CD8-positive, alpha-beta memory T cell (primary cell): ENCODE measurements at places on chromosomes 5 and 9. TPM values are rescaled to one million over a fixed set of nuclear protein-coding genes. Genes with fewer than 3 reads are reported as not detected.

DNA sequence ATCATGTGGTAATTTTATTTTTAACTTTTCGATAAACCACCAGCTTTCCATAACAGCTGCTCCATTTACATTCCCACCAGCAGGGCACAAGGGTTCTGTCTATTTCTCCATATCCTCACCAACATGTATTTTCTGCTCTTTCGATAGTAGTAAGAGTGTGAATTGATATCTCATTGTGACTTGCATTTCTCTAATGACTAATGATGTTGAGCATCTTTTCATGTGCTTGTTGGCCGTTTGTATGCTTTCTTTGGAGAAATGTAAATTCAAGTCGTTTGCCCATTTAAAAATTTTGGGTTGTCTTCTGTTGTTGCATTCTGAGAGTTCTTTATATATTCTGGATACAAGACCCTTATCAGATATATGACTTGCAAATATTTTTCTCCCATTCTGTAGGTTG, 45.9 kb downstream of the PSD2 start:
- DNase-seq, result no peak
- H3K4me1 ChIP-seq, result no peaks in the 10 kb centered on the region
- no peak overlapping the region for H3K27ac ChIP-seq
- no peaks in the 10 kb centered on the region for H3K36me3 ChIP-seq

- H3K4me3 ChIP-seq, result no peak overlapping the region
- DNase-seq, result no peak
- no peaks in the 10 kb centered on the region for H3K4me1 ChIP-seq
- no peak overlapping the region for H3K27ac ChIP-seq
Measured at GRCh38 chr5:148746826-148747535, 79.4 kb upstream of the ADRB2 start.

DNA sequence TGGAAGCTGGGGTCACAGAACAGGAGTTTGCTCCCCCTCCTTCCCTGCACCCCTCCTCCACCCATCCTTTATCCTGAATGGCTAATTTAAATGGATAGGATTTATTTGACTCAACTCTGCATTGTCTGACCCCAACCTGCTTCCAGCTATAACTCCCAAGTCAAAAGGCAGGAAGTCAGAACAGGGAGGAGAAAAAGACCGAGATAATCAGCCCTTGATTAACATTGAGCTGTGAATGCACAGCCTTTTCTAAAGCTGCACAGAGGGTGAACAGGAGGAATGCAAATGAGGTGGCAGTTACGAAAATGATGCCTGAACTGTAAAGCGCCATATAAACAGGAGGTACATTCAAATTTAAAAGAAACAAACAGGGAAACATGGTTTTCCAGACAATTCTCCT, 152.8 kb downstream of the SPOCK1 start:
- H3K27me3 ChIP-seq, result no peaks in the 10 kb centered on the region
- H3K4me1 ChIP-seq, result no peaks in the 10 kb centered on the region
- no peak for DNase-seq
- no peak overlapping the region for H3K4me3 ChIP-seq
- H3K36me3 ChIP-seq, result no peaks in the 10 kb centered on the region

The ZNF883 gene
- total RNA-seq, result 1.2 TPM

- no peak overlapping the region for H3K27ac ChIP-seq
- no peaks in the 10 kb centered on the region for H3K4me1 ChIP-seq
- H3K36me3 ChIP-seq, result no peaks in the 10 kb centered on the region
- H3K4me3 ChIP-seq, result no peak overlapping the region
- DNase-seq, result no peak
- H3K27me3 ChIP-seq, result no peaks in the 10 kb centered on the region
Measured at GRCh38 chr5:173451651-173452050, 123.4 kb upstream of the STC2 start.

DNA sequence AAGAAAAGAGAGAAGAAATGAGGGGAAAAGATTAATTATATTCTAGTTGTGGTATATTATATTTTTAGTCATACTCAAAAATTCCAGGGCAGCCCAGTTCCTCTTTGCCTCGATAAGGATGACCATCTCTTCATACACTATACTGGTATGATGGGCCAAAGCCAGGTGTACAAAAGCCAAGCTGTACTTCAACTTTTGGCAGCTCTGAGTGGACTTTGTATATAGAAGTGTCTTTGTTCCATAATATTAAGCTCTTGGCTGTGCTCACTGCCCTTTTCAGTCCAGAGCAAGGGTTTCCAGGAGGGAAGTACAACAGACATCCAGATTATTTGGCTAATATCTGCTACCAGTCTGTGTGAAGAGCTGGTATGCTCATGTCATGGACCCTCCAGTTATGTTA, 934.3 kb upstream of the CDH10 start:
- no peak for DNase-seq
- H3K27me3 ChIP-seq, result no peaks in the 10 kb centered on the region
- no peak overlapping the region for H3K27ac ChIP-seq
- H3K4me1 ChIP-seq, result no peaks in the 10 kb centered on the region
- no peaks in the 10 kb centered on the region for H3K36me3 ChIP-seq
- no peak overlapping the region for H3K4me3 ChIP-seq

The FAM78A gene
- total RNA-seq, result 44.4 TPM

- H3K4me3 ChIP-seq, result peak overlapping the region; percentile 9
- H3K4me1 ChIP-seq, result peaks cover 71% of the 10 kb centered on the region
- DNase-seq, result no peak
- H3K27ac ChIP-seq, result no peak overlapping the region
Measured at GRCh38 chr5:119290607-119291006, 65.2 kb upstream of the TNFAIP8 start.

DNA sequence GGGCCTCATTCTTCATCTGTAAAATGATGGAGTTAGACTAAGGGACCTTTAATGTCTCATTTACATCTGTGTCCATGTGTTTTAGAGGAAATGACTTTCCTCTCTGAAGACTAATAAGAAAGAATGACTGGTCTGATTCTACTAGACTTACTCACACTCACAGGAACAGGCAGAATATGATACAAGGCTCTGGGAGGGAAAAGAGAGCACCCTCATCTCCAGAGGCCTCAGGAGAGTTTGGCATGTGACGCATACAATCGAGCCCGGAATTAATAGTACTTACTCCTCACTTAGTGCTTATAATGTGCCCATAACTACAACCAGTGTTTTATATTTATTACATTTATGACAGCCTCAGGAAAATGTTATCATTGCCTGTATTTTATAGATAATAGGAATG, 608.7 kb downstream of the KCTD16 start:
- H3K27ac ChIP-seq, result no peak overlapping the region
- H3K4me1 ChIP-seq, result no peaks in the 10 kb centered on the region
- H3K27me3 ChIP-seq, result no peaks in the 10 kb centered on the region
- H3K36me3 ChIP-seq, result no peaks in the 10 kb centered on the region
- H3K4me3 ChIP-seq, result no peak overlapping the region

GRCh38 chr9:125807079-125807478, 59.9 kb downstream of the PBX3 start:
- H3K36me3 ChIP-seq, result no peaks in the 10 kb centered on the region
- DNase-seq, result no peak
- no peaks in the 10 kb centered on the region for H3K4me1 ChIP-seq
- no peaks in the 10 kb centered on the region for H3K27me3 ChIP-seq

DNA sequence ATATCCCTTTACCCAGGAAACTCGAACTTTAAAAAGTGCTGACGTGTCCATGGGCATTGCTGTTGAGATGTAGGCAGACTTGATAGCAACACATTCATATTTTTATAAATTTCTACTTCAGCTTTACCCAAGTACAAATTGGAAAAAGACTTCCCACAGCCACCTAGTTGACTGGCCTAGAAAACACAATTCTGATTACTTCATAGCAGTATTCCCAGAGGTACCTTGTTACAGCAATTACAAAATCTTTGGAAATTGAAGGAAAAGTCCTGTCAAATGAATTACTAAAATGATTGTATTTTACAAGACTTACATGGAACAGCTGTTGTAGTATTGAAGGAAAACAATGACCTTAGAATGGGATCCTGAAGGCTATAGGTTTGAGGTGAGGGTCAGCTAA, 130.7 kb upstream of the NREP start:
- no peak for DNase-seq
- no peak overlapping the region for H3K27ac ChIP-seq
- no peak overlapping the region for H3K4me3 ChIP-seq
- H3K4me1 ChIP-seq, result no peaks in the 10 kb centered on the region
- no peaks in the 10 kb centered on the region for H3K36me3 ChIP-seq
- H3K27me3 ChIP-seq, result no peaks in the 10 kb centered on the region

GRCh38 chr5:107812570-107813141, 141.9 kb upstream of the EFNA5 start:
- no peaks in the 10 kb centered on the region for H3K27me3 ChIP-seq
- DNase-seq, result no peak
- H3K4me3 ChIP-seq, result no peak overlapping the region
- no peak overlapping the region for H3K27ac ChIP-seq
- no peaks in the 10 kb centered on the region for H3K4me1 ChIP-seq

DNA sequence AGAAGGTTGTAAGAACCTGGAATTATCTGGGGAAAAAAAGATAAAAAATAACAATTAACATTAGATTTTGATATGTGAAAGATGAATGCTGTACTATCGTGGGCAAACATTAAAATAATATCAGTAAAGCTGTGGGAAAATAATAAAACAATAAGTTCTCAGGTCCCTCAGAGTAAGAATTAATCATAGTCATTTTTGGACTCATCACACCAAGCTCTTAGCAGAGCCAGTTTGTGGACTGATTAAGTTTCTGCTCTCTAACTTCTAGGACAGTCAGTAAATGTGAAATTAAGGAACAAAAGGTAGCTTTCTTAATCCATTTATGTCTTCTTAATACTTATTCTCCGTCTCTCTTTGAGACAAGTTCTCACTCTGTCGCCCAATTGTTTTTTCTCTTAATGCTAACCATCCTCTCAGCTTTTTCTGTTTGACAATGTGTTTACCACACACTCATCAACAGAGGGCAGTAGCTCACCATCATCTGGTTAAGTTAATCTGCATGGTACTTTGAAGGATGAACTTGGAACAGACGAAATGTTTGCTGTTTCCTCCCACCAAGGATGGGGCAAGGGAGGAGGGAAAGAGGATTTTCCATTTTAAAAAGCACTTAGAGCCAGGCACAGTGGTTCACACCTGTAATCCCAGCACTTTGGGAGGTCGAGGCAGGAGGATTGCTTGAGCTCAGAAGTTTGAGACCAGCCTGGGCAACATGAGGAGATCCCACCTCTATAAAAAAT, 5.3 kb upstream of the ACO1 start:
- no peak overlapping the region for H3K4me3 ChIP-seq
- peak; percentile 19 for DNase-seq

- no peaks in the 10 kb centered on the region for H3K27me3 ChIP-seq
- no peak overlapping the region for H3K4me3 ChIP-seq
- H3K27ac ChIP-seq, result no peak overlapping the region
Measured at GRCh38 chr9:75231167-75231566, 142.9 kb downstream of the OSTF1 start.

DNA sequence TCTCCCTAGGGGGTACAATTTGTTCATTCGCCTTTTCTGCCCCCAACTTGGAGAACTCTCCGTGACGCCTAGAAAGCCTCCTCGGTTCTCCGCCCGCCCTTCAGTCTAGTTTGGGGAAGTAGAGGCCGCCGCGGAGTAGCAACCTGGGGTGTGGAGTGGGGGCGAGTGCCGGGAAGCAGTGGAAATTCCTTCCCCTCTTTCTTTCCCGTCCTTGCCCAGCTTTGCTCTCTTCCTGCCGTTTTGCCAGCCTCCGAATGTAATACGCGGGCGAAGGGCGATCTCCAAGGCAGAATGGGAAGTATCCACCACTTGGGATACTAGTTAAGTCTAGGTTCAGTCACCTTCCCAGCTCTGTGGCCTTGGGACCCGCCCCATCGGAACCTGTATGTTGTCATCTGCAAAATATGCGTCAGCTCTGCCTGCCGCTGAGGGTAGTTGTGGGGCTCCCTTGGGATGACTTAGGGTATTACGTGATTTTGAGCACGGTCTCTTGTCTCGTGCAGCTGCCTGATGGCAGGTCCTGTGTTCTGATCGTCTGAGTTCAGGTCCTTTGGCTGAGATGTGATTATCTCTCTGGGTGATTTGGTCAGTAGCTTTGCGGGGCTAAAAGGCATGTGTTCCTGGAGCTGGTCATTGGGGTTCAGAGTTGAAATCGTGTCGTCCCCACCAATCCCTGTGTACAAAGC, 724 bp downstream of the PAM start:
- no peaks in the 10 kb centered on the region for H3K27me3 ChIP-seq
- DNase-seq, result peak; percentile 82
- H3K36me3 ChIP-seq, result no peaks in the 10 kb centered on the region
- peak overlapping the region; percentile 80 for H3K4me3 ChIP-seq

DNA sequence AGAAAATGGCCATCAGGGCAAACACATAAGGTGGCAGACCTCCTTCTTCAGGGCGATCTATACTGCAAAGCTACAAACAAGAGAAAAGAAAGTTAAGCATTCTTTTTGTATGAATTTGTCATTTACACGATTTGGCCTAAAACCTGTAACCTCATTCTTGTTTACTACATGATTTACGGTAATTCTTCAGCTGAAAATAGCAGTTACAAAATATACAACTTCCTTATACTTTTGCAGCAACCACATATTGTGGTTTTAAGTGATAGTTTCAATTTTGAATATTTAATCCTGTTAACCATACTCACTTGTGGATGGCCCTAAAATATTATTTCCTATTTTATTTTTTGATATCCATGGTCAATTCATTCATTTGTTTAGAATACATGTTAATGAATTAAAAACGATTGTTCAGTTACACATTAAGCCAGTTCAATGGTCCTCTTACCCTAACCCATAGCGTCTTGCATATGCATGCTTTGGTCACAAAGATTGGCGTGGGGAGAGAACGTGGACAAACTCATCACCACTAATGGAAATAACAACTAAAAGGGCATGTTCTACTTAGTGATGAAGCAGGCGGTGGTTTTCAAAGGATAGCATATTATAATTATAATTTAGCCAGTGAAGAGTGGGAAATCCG, 16.6 kb downstream of the TUT7 start:
- H3K27me3 ChIP-seq, result no peaks in the 10 kb centered on the region
- peaks cover 17% of the 10 kb centered on the region for H3K4me1 ChIP-seq
- peak overlapping the region; percentile 18 for H3K27ac ChIP-seq
- DNase-seq, result no peak
- peak overlapping the region; percentile 42 for H3K4me3 ChIP-seq

- no peaks in the 10 kb centered on the region for H3K36me3 ChIP-seq
- H3K27me3 ChIP-seq, result no peaks in the 10 kb centered on the region
- H3K4me3 ChIP-seq, result no peak overlapping the region
- H3K4me1 ChIP-seq, result no peaks in the 10 kb centered on the region
- no peak for DNase-seq
Measured at GRCh38 chr9:19748278-19749126, 40.3 kb downstream of the SLC24A2 start.

GRCh38 chr5:93995126-93995621, 253.8 kb upstream of the POU5F2 start:
- no peak overlapping the region for H3K27ac ChIP-seq
- DNase-seq, result no peak
- no peaks in the 10 kb centered on the region for H3K36me3 ChIP-seq
